ENCODE measurements at places on chromosomes 3 and 15.

GRCh38 chr3:123883701-123884202, 380 bp downstream of the MYLK start:
- no peak for DNase-seq

DNA sequence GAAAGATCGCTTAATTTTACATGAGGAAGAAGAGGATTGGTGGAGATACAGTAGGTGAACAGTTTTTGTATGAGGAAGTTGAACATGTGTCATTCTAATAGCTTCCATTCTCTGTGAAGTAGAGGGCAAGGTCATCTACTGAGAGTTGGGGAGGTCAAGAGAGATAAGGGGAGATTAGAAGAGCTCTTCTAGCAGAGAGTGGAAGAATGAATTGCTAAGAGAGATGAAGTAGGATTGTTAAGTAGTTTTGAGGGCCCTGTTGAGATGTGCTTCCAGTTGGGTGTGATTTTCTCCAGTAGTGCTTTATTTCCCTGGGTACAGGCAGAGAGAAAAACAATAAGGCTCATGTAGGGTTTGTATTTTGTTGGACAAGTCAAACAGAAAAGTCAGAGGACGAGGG, 5.2 kb downstream of the OPA1 start:
- DNase-seq, result no peak

DNA sequence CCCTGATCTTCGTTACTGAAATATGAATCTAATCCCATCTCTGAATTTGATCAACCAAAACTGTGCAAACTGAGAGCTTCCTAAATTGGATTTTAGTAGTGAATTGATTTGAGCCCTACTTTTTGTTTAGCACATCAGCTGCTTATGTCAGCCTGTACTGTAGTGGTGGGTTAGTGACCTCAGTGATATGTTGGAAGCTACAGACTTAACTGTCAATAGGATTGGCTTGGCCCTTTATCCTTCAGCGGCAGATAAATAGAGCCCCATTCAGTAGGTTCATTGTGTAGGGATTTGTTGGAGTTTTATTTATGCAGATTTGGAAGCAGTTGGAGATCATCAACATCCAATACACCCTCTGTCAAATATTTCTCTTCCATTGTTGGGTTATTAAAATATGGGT, 409.7 kb downstream of the SOX2 start:
- no peak for DNase-seq

GRCh38 chr3:182212479-182213076, 500.9 kb downstream of the SOX2 start:
- no peak for DNase-seq

- DNase-seq, result no peak
Measured at GRCh38 chr15:67033571-67034044, 31.8 kb upstream of the SMAD3 start.

DNA sequence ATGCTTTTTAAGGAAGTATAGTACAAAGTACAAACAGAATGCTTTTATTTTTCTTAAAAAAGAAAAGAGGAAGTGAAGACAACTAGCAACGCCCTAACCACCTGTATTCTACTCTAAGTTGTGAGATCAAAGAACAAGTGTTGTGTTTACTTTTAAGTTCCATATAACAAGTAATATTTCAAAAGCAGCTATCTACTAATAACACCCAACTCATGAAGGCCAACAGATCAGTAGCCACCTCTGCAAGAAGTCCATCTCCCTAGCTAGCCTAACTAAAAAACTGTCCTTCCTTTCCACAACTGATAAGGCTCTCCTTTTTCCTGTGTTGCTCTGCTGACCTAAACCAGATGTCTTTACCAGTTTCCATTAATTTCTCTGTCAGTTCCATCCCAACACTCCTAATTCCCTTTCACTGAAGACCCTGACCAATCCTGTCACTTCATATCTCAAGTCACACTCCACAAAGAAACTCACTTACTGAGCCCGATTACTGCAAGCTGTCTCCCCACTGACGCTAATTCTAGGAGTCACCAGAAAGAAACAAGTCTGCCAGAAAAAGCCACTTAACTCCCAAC, 26.9 kb downstream of the PHC3 start:
- DNase-seq, result no peak

DNA sequence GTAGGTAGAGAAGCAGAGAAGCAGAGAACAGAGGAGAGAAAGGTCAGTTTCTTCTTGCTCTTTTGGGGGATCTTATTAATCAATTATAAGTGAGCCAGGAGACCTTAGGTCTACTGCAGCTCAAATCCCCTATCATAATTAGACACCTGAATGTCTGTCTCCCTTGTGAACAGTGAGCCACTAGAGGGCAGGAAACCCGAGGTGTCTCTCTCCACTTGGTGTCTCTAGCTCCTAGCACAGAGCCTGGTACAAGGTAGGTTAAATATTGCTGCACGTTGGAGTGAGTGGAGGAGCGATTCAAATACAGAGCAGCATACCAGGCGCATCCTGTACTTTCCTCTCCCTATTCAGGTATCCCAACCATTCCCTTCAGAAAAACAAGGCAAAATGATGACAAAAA, 2.0 kb upstream of the ST8SIA2 start:
- DNase-seq, result no peak

DNA sequence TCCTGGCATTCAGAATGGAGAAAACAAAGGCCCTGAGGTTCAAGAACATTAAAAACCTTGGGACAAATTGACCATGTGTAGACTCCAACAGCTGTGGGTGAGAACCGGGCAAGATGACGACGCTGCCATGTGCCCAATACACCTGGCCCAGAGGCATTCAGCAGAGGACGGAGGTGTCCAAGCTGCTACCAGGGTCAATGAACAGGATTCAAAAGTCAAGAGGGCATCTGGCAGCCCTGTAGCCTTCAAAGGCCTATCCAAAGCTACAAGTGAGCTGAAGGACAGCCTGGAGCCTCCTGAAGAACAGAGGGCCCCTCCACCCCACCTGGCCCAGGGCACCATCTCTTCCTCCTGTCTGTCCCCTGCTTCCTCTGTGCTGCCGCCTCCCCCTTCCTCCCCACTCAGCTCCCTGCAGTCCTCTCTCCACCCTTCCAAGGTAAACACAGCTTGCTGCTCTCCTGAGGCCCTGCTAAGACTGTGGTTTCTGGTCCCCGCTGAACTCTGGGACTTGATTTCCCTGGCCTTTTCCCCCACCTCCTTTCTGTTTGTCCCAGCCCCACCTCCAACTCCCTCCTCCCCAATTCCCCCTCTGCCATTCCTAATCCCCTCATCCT, 57.5 kb downstream of the HMCES start:
- no peak for DNase-seq

- no peak for DNase-seq
Measured at GRCh38 chr3:135895106-135895733, 70.3 kb upstream of the PPP2R3A start.

DNA sequence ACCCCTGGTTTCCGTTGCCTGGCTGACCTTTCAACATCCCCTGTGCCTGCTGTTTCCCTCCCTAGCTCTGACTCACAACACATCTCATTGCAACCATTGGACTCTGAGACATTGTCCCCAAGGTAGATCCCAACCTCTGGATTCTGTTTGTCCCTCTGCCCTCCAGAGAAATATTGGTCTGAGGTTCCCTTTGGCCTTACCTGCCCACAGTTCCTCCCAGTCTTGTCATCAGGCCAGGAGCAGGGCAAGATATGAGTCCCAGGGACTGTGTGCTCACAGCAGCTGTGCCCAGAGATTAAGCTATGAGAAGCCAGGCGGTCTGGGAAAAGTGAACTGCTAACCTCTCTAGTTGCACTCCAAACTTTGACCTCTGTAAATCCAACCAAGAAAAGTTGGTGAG, 168.2 kb upstream of the NR2F2 start:
- no peak for DNase-seq

DNA sequence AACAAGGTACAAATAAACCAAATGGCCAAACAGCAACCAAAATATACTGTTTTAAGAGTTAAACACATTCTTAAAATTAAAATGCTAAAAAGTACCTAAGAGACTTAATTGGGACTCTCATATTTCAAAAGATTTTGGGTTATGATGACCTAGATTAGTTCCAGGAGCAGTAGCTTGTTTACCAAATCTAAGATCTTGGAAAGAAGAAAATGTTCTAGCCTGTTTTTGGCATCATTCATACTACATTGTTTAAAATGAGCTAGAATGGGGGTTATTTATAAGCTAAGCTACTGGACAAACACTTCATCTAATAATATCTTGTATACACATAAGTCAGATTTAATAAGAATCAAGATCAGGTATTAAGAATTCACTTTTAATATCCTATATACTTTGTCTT, 22.8 kb downstream of the ATOSA start:
- no peak for DNase-seq

DNA sequence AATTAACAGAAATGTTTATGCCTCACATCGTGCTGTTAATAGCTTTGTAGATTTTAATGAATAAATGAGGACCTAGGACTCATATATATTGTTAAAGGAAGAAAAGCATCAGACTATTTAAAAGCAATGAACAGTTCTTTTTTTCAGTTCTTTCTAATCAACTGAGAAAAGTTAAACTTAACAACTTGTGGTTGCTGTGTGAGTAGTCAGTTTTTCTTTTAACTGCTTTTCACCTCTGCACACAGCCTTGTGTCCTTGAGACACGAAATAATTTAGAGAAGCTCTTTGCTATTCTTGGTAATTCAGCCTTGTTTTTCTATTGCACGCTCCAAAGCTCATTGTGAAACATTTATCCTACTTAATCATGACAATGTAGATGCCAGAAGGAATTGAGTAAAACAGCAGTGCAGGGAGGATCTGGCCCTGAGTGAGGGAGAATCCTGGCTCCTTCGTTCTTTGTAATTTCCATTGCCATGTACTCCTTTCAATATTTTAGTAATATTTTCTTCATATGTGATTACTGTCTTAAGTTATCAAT, 499.0 kb downstream of the PYDC2 start:
- no peak for DNase-seq

DNA sequence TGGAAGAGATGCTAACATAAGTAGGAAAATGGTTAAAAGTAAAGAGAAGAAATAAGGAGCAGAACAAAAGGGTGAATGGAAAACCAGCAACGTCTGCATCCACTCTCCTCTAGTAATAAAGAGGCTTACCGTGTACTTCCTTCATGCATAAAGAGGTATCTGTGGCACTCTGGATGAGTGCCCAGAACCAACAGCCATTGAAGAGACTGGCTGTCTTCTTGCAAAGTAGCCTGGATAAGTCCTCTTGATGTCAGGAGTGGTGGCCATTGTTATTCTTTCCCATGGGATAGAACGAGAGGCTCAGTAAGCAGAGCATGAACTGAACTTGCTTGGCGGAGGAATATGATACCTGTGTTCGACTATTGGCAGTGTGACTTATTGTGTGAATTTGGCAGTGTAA, 186.2 kb upstream of the RASGRP1 start:
- DNase-seq, result no peak

GRCh38 chr3:29385046-29385830, 104.4 kb downstream of the RBMS3 start:
- DNase-seq, result no peak

- DNase-seq, result no peak
Measured at GRCh38 chr3:27570421-27571106, 86.4 kb upstream of the SLC4A7 start.

- DNase-seq, result no peak
Measured at GRCh38 chr15:31402511-31403056, 75.9 kb downstream of the KLF13 start.

DNA sequence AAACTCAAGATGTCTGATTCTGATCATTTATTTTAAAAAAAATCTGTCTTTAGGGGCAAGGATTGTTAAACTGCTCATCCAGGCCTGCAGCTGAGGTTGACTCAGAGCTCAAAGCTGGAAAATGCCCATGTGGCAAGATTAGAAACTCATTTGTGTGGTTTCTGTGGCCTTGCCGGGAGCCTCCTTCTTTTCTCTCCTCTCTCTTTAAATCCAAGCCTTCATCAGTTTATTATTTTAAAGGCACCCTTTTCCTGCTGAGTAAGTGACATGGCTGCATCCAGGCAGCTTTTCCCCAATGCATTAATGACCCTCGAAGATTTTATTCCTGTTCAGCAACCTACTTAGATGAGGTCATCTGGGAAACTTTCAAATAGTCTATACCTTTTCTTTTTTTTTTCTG, 221.3 kb upstream of the CDIN1 start:
- DNase-seq, result no peak

DNA sequence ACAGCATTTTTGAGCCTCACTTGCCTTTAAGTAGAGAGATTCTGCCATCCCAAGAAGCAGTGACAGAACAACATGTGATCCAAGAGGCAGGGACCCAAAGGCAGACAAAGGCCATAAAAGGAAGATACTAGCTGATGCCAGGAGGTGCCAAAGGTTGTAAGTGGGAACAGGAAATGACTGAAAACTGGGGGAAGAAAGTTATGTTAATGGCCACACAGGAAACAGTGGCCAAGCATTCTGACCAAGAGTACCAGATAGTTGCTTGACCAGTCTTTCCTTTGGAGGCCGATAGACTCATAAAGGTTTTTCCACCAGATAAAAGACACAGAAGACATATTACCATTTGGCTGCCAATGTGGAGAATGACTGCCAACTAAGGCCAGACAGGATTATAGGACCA, 274.5 kb upstream of the PEX5L start:
- DNase-seq, result no peak

DNA sequence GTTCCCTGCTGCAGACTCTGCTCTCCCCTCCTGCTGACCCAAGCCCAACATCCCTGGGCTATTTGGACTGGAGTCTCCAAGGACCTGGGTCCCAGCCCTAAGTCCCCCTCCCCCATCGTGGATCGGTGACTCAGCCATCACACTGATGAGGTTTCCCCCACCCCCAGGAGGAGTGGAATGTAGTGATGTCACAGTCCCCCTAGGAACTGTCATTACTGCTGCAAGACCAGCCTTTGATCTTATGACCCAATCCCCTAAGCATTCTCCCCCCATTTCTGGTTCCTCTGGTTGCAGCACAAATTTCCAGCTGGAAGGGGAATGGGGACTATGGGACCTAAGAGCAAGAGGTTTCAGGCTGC, 63.4 kb upstream of the CSPG4 start:
- DNase-seq, result no peak

DNA sequence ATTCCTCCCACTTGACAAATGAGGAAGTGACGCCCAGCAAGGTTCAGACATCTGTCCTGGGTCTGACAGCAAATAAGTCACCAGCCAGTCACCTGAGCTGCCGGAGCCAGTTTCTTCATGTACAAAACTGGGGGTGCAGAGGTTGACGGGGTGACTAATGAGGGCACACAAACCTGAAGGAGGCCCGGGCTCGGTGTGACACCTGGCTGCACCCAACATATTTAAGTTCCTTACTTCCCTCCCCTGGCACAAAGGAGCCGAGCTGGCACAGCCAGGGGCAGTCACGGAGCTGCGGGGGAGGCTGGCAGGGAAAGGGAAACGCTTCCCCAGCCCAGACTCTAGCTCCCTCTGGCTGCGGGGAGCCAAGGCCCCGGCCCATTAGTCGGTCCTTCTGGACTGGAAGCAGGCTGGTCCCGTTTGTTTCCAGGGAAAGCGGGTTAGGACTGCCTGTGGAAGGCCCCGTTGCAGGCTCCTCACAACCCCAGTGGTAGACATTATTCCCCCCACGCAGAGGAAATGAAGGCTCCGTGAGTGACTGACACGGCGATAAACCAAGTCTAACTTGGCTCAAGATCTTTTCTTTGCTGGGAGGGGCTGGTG, 2.3 kb downstream of the FBXL22 start:
- DNase-seq, result no peak
